ENCODE measurements at places on chromosomes 2 and 18.

GRCh38 chr18:76613053-76613754 lies 118.2 kb upstream of the ZNF516 start:
- DNase-seq: no peak

DNA sequence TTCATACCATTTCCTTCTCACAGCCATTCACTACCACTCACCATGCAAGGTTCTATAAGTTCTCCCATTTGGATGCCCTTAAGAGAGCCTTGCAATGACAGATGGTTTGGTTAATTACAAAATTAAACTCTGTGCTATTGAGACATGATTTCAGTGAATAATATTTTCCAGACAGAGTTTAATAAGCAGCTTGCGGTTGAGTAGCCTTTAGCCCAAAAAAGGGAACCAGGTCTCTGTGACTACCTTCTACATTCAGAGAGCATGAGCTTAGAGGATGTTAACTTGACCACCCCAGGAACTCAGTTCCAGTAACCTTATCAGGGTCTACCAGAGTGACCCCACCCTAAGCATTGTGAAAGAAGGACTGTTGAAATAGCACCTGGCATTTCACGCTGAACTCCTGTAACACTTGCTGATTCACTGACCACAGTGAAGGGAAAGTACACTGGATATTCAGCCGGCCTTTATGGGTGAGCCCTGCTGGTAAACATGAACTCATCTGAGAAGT lies 1173.1 kb upstream of the ZEB2 start:
- no peak for DNase-seq

DNA sequence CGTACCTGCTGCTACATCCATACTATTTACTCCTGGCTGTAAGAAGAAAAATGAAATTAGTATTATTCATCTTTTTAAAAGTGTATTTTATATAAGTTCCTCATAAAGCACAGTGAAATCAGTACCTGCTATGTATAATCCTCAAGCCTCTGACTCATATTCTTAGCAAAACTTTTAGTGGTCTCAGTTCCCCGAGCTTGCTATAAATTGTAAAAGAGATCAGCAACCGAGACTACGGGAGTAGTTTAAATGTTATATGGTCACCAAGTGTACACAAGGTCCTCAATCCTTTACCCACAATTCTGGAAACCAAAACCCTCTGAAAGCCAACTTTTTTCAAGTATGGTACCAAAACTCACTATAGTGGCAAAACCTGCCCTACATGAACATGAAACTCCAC lies 24.2 kb downstream of the PRPF40A start:
- no peak for DNase-seq

DNA sequence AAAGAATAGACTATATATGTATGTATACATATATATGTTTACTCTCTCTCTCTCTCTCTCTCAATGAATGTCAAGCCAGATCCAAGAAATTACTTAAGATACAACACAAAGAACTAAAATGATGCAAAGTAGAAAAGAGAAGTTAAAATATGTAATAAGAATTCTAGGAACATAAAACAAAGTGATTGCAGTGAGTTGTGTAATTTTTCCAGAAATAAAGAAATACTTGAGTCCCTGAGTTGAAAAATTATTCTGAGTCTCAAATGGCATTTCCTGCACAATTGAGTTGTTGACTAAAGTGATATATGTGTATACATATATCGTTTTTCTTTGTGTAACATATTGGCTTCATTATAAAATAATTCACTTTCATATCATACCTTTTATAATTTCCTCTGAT lies 262.4 kb downstream of the INSIG2 start:
- DNase-seq: no peak

- DNase-seq: no peak
Observed at GRCh38 chr2:71060871-71061270, 7.6 kb upstream of the NAGK start.

DNA sequence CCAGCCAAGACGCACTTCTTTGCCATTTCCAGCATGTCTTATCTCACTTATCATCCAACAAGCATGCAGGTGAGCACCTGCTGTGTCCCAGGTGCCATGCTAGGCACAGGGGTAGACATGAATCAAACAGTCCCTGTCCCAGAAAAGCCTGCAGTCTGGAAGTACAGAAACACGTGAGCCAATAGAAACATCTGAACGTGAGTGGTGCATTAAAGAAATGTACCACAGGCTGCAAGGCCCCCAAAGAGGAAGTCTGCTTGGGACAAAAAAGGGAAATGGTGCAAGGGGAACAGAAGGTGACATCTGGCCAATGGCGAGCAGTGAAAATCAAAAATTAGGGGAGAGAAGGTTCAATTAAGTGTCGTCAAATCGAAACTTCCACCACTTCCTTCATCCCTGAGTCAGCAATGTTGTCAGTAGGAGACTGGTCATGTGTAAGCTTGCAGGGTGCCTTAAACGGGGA lies 17.6 kb upstream of the TMEM247 start:
- no peak for DNase-seq
